ENCODE measurements at places on chromosomes 2 and 18.

DNA sequence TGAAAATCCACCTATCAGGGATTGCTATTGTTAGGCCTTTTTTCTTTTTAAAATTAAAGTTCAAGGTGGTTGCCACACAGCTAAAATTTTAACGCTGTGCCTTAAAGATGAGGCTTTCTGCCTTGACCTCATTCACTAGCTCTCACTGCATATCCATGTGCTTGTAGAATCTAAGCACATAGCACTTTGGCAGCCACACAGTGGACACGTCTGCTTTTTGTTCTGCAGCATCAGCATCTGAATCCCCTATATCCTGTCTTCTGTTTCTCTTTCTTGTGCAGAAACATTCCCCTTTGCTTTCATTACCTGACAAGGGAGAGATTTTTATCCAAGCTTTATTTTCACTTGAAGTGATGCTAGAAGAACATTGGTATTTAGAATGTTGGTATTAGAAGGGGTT is 38.1 kb downstream of the RALB start:
- DNase-seq, result no peak

- no peak for DNase-seq
Observed at GRCh38 chr18:37383036-37383785, 182.4 kb downstream of the CELF4 start.

GRCh38 chr2:1378456-1379150 is 34.7 kb upstream of the TPO start:
- DNase-seq, result no peak

GRCh38 chr2:221410487-221410886 is 161.6 kb downstream of the EPHA4 start:
- DNase-seq, result no peak

DNA sequence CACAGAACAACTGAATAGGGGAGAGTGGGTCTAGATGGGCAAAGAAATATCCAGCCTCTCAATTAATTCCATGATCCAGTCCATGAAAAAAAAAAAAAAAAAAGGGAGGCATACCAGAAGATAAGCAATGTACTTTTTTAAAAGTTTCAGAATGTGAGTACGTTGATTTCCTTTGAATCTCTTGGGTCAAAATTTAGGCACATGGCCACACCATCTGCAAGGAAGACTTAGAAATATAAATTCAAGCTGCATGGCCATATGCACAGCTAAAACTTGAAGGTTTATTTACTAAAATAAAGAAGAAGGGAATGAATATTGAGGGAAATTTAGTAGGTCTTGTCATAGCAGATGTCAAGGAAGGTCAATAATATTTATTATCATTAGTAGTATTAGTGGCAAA is 286.5 kb upstream of the CDH7 start:
- DNase-seq, result no peak

- no peak for DNase-seq
Observed at GRCh38 chr2:42196070-42196402, 26.9 kb downstream of the EML4 start.
